ENCODE measurements at places on chromosomes 5 and 9.

- DNase-seq: no peak
Measured at GRCh38 chr5:176356179-176356566, 5.4 kb downstream of the KIAA1191 start.

- DNase-seq: no peak
Measured at GRCh38 chr5:33934176-33934575, 2.0 kb upstream of the RXFP3 start.

DNA sequence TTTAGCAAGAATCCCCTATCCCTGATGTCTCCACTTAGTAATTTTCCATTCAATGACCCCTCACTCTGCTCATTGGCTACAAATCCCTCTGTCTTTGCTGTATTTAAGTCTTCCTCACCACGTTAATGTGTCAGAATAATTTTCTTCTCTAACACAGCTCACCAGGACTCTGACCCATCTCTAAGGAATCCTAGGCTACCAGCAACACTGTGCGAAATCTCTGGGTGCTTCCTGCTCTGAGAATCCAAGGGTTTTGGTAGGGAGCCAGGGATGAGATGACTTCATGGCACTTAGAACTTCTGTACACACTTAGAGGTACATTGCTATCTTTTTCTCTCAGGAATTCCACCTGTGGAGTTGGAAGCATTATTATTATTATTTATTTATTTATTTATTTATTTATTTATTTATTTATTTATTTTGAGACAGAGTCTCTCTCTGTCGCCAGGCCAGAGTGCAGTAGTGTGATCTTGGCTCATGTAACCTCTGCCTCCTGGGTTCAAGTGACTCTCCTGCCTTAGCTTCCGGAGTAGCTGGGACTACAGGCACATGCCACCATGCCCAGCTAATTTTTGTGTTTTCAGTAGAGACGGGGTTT is 53.5 kb downstream of the FOXI1 start:
- DNase-seq: no peak

GRCh38 chr5:116719106-116719505 is 144.5 kb upstream of the SEMA6A start:
- DNase-seq: no peak

DNA sequence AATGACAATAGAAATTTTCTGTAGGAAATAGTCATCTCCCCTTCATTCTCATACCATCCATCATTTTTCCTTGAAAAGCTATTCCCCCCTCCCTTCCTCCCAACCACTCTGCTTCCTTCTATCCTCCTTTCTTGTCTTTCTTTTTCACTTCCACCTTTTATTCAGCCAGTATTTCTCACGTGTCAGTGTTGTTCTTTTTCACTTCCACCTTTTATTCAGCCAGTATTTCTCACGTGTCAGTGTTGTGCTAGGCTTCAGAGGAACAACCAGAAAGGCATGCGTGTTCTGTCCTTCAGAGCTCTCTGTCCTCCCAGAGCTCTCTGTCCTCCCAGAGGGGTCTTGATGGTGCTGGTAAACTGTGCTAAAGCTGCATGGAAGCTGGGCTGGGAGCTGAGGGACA is 419.6 kb downstream of the GADD45G start:
- no peak for DNase-seq

Data from activated effector memory CD4-positive, alpha-beta T cell treated with Interleukin-2 at 50 U/mL for 16 hours (primary cell).